ENCODE measurements at places on chromosomes 16 and 17. TPM values are rescaled to one million over a fixed set of nuclear protein-coding genes. Genes with fewer than 3 reads are reported as not detected.

Gene LPO
- not detected for total RNA-seq

Gene CSH2
- not detected for total RNA-seq

Gene ZFP3
- total RNA-seq, result 3.3 TPM

Gene PTX4
- not detected for total RNA-seq

Gene PPP1R1B
- 0.16 TPM for total RNA-seq

Gene EXOC3L1
- total RNA-seq, result not detected

Gene CTRB2
- total RNA-seq, result not detected

Gene RMI2
- 4.2 TPM for total RNA-seq

DNA sequence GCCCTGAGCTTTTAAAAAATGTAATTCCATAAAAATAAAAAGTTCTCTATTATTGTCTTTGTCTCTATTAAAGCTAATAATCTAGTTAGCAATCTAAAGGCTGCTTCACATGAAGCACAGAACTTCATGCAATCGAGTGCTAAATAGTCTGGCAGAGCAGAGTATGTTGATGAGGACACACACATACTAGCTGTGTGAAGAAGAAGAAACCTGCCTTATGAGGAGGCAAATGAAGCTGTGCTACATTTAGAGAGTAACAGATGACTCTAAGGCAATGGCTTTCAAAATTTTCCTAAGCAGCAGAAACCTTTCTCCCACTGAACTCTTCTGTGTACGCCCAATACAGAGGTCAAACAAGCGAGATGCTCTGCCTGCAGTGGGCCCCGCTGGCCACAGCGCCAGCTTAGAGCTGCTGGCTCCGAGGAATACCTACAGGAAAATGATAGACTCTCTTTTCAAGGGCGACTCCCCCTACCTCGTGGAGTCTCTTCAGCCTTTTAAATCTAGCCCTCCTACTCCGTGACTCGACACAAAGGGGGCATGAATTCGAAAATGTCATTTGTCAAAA lies 39.2 kb downstream of the GNA13 start:
- DNase-seq, result no peak

GRCh38 chr16:12724226-12724625 lies 79.5 kb downstream of the CPPED1 start:
- DNase-seq, result no peak

DNA sequence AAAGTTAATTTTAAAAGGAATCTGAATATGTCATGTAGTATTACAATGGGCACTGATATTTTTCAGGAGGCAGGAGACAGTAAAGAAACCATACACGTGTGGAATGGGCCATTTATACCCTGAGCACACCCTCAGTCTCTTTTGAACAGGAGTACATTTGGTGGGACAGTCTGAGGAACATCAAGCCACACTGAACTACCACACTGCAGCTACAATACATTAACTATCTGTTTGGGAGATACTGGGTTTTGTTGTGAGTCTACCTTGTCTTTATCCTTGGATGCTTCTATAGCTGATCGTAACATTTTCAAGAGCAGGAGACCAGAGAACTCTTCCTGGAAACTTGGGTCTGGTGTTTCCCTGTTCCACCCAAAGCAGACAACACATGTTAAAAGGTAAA lies 31.7 kb downstream of the HEATR6 start:
- no peak for DNase-seq

DNA sequence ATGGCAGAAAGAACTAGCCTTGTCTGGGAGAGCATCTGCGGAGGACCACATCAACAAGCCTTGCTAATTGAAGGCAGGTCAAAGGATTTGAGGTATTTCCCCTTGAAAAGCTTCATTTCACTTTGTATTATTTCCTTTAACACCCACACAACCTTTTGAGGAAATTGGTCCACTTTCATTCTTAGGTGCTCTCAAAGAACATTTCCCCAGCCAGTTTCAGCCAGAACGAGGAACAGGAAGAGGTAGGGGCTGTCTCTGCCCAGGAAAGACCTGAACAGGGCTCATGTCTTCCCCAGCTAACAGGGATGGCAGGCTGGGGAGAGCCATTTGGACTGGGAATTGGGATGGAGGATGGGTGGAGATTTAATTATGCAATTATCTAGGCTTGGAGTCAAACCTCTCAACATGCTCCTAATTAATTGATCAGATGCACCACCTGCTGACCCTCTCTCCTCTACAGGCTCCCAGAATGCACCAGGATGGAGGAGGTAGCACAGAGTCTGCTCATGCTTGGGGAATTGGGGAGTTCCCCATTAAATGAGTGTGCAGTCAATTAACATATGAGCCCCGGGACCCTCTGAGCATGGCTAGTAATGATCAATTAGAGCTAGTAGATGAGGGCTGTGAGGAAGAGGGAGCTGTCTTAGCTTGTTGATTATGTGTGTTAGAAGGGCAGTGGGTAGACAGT lies 84.6 kb downstream of the GP2 start:
- no peak for DNase-seq

DNA sequence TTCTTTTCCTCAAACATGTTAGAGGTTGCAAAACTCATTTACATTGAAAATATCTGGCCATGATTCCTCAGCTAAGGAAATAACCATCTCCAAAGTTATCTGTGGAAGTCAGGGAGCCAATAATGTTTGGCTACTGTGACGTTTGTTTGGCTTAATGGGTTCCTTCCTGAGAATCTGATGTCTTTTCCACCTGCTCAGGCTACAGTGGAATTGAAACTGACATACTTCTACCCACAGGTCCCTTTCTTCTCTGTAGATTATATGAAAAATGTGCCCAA lies 221.1 kb upstream of the XYLT1 start:
- no peak for DNase-seq

- no peak for DNase-seq
Measured at GRCh38 chr17:77665833-77666232, 292.7 kb upstream of the TNRC6C start.

DNA sequence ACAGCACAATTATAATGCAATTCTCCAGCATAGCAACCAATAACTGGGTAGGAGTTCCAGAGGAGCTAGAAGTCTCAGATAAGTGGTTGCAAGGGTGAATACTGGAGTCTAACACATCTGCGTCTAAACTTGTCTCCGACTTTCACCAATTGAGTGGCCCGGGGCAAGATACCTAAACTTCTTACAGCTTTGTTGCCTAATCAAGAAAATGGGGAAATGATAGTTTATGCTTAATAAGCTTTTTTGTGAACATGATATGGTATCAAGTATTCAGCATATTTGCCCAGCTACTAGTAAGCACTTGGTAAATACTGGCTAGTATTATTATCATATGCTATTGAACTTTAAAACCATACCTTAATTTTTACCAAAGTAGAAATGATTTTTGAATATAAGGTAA lies 183.5 kb downstream of the KCNJ2 start:
- no peak for DNase-seq

DNA sequence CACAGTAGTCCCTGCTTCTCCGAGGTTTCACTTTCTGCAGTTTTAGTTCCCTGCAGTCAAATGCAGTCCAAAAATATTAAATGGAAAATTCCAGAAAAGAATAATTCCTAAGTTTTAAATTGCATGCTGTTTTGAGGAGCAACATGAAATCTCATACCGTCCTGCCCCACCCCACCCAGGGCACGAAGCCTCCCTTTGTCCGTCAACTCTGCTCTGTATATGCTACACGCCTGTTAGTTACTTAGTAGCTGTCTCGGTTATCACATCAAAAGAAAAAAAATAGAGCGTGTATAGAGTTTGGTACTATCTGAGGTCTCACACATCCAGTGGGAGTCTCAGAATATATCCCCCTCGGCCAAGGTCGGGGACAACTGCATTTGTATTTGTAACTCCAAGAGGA lies 129.4 kb upstream of the NOL11 start:
- no peak for DNase-seq

DNA sequence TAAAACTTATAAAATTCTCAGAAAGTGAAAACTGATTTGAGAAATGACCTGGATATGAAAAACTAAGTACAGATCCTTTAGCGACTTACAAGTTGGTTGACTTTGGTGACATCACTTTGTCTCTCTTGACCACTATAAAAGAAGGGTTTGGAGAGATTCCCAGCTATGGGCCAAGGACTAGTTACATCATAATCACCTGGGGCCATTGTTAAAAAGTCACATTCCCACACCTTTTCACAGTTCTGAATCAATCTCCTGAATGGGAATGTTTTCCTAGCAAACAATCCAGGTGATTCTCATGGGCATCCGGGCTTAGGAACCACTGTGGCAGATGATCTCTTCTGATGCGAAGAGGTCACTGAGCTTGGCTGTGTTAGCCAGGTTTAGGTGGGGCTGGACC lies 620 bp upstream of the VWA3A start:
- no peak for DNase-seq

DNA sequence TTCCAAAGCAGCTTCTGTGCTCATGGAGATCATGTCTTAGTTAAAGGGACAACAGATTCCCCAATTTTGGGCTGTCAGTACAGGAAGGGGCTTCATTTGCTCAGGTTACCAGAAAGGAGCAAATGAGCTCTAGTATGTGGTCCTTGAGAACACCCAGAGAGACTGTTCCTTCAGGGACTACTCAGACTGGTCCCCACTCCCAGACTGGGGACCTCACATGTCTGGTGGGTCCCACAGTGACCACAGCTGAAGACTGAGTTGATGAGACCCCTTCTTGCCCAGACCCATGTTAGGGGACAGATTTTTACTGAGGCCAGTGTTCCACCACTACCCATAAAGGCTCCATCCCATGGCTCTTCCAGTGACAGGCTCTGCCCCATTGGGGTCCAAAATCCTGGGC lies 1695.2 kb downstream of the TP53TG3F start:
- DNase-seq, result no peak

GRCh38 chr16:10646581-10647263 lies 48.0 kb downstream of the TEKT5 start:
- no peak for DNase-seq

- no peak for DNase-seq
Measured at GRCh38 chr17:34195987-34196386, 59.1 kb upstream of the CCL2 start.

Data from T-cell (primary cell).